ENCODE measurements at places on chromosomes 2 and 18.

DNA sequence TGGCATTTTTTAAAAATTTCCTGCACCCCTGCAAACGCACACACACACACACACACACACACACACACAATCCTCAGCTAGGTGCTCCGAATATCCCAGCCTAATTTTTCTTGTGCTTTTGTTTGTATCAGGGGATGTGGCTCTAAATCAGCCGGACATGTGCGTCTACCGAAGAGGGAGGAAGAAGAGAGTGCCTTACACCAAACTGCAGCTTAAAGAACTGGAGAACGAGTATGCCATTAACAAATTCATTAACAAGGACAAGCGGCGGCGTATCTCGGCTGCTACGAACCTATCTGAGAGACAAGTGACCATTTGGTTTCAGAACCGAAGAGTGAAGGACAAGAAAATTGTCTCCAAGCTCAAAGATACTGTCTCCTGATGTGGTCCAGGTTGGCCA is 1.8 kb downstream of the HOXD13 start:
- DNase-seq, result no peak

- DNase-seq, result no peak
Observed at GRCh38 chr2:152920846-152921245, 202.4 kb downstream of the ARL6IP6 start.

- no peak for DNase-seq
Observed at GRCh38 chr2:17317439-17317976, 200.7 kb downstream of the RAD51AP2 start.

DNA sequence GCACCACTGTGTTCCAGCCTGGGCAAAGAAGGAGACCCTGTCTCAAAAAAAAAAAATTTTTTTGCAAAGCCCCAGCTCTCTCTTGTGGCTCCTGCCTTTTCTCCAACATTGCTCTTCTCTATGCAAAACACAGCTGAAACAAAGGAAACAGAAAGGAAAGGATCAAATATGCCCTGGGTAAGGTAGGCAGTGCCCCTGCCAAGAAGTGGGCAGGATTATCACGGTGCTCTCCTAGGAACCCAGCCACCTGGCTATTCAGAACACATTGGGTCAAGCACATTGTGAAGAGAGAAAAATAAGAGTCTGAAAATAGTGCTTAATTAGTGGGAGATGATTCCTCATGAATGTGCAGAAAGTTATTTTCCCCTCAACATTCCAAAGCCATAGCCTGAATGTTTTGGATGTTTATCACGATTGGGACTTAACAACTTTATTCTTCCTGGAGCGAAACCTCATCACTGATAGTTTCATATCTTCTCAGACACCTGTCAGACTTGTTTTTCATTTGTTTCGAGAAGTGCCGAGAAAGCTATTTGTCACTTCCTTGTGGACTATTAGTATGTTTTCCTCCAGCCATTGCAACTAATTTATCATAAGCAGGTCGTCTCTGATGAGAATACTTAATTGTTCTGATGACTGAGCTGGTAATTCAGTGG is 42.7 kb upstream of the RPL31 start:
- DNase-seq, result peak; percentile 75

GRCh38 chr2:26685341-26685740 is 7.2 kb upstream of the KCNK3 start:
- DNase-seq, result no peak

DNA sequence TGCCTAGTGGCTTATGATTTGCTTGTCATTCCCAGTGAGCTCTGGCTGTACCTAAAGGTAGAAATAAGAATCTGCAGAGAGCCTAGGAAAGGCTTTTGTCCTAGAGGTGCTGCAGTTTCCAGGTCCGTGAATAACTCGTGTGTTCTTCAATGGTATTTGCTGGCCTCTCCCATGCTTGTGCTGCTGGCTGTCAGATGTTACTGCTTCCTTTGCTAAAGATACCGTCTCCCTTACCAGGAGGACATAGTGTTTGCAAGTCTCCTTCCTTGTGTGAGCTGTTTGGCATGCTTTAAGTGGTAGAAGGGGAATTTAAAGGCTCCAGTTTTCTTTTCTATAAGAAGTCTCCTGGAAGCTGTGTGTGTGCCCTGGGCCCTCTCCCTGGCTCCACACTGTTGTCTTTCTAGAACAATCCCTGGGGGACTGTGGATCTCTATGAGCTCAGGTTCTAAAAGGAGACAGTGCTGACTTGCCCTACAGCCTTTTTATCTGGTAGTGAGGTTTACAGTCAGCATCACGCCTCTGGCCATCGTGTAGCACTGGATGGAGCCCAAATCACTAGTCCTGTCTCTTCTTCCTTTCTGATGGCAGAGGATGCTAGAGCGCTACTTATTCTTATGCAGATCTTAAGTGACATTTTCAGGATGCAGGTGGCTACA is 65.8 kb downstream of the RNF144A start:
- DNase-seq, result peak; percentile 17

DNA sequence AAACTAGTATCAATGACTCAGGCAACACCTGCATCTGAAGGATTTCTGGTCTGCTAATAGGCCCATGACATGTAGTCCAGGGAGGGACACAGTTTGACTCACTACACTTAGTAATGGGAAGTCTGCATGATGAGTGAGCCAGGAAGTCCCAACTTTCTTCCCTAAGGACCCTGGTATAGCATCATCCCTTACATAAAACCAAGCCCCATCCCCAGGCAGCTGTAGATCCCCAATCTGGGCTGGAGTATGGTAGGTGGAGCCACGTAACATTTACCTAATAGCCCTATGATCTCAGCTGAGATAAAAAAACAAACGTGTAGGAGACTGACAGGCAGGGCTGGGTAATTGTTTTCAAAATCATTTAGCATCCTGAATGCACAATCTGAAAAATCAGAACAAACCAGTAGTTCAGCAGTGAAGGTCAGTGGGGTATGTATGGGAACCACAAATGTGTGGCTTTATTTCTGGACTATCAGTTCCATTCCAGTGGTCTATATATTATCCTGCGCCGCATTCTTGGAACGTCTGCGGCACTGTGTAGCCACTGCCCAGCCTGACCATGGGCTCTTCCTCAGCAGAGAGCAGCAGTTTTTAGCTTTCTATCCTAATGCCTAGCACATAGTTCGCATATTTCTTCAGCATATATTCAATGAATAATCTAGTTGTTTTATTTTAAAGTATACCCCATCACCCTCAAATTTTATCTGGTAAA is 33.5 kb downstream of the EPB41L3 start:
- peak; percentile 7 for DNase-seq

DNA sequence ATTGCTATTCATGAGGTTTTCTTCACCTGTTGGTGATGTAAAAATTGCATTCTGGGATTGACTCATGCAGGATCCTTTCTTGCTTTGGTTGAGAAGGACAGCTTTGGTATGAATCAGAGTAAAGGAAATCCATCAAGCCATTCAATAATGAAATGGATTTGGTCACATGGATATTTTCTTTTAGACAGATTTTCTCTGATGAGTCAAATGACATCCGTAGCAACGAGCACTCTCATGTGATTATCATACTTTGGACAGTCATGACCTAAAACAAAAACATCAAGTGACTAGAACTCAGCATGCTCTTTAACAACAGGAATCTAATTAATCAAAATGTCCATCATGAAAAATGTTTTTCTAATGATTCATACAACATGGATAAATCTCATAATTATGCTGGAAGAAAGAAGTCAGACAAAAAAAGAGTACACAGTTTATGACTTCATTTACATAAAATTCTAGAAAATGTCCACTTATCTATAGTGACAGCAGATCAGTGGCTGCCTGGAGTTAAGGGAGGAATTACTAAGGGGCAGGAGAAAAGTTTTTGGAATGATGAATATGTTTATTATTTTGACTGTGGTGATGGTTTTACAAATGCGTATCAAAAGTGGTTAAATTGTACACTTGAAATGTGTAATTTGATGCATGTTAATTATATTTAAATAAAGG is 30.7 kb downstream of the TRAK2 start:
- peak; percentile 55 for DNase-seq

- DNase-seq, result peak; percentile 34
Observed at GRCh38 chr2:200483729-200484198, 26.1 kb downstream of the KCTD18 start.

GRCh38 chr2:232880764-232881351 is 10.8 kb downstream of the SNORC start:
- no peak for DNase-seq

DNA sequence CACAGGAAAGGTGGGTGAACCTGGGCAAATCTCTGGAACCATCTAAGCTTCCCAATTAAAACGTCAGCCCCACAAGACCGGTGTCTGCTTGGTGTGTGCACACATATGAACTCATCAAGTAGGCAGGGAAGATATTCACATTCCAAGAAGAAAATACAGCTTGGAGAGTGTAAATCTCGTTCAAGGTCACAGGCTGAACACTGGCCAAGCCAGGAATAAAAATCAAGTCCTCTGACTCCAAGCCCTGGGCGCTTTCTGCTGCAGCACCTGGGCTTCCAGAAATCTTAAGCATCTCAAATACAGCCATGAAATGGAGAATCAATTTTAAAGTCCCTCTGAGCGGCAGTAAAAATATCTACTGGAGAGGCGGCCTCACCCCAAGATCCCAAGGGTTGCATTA is 150.9 kb downstream of the TWIST2 start:
- DNase-seq, result peak; percentile 51

GRCh38 chr2:174629506-174629905 is 31.9 kb upstream of the WIPF1 start:
- DNase-seq, result no peak

DNA sequence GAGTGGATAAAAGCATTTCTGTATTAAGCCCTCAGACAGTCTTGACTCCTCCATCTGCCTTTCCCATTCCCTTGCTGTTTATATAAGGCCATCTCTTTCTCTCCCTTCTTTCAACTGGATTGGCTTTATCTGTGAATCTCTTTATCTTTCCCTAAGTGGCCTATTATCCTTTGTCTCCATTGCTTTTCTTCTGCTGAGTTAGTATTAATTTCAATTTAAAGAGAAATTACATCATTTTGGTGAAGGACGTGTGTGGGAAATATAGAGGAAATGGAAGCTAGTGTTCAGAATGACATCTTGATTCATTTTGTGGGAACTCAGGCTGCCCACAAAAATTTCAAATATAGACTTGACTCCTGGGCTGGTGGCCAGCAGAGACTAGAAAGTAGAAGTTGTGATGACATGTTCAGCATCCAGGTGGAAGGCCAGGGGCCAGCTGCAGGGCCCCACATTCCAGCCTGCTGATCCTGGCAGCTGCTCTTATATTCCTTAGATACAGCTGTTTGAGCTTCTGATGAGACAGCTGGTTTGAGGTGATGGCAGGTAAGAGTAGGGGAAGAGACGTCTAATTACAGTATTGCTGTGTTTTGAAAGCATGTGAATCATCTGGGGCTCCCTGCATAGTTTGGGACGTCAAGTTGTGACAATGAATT is 52.3 kb downstream of the DIS3L2 start:
- DNase-seq, result peak; percentile 97

GRCh38 chr2:7785700-7786099 is 868.5 kb downstream of the RNF144A start:
- no peak for DNase-seq

GRCh38 chr2:203352604-203353255 is 24.5 kb downstream of the ABI2 start:
- DNase-seq, result no peak

- DNase-seq, result no peak
Observed at GRCh38 chr18:35050705-35051195, 9.5 kb downstream of the MAPRE2 start.

- no peak for DNase-seq
Observed at GRCh38 chr18:41594582-41594981, 360.5 kb upstream of the PIK3C3 start.

DNA sequence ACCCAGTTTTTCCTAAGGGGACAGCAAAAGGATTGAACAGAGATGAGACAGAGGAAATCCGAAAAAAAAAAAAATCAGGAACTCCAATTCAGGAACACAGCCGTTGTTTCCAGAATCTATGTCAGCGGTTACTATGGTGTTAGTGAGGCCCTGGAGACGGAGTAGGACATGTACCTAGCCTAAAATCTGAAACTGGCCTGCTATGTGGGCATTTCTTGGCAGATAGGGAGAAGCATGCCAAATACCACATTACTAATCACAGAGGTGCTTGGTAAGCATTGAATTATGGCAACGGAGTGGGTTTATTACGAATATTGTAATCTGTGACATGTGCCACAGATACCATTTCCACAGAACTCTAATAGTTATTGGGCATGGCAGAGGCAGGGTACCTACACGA is 530.6 kb downstream of the CCDC85A start:
- DNase-seq, result no peak

DNA sequence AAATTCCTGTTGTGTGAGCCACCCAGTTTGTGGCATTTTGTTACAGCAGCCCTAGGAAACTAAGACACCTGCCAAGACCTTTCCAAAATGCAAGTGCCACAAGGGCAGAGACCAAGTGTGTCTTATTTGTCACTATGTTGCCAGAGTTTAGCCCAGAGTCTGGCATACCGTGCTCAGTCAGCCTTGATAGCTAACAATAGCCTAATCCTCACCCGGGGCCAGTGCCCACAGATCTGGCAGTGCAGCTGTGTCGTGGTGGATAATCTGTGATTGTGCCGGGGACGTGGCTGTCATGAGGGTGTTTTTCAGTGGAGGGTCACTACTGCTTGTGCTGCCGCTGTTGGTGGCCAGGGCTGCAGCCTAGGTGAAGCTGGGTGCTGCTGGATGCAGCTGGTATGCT is 53.5 kb downstream of the MEP1B start:
- no peak for DNase-seq

Data from amniotic epithelial cell (primary cell).